ENCODE measurements at places on chromosomes 11 and 22.

DNA sequence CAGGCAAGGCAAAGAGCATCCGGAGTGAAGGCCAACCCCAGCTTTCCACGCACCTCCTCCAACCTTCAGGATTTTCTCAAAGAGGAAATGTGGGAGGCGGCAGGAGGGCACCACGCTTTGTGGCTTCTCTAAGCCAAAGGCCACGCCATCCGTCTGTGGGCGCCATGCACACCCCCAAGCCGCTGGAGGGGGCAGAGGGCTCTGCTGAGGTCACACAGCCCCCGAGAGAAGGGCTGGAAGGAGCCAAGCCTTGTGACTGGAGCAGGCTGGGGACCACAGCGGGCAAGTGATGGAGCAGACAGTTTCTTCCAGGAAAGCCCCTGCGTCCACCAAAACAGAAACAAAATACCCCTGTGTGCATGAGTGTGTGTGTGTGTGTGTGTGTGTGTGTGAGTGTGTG lies 527.4 kb downstream of the BRD1 start:
- no peak for DNase-seq

- DNase-seq: no peak
Observed at GRCh38 chr22:39917197-39917643, 16.3 kb downstream of the GRAP2 start.

DNA sequence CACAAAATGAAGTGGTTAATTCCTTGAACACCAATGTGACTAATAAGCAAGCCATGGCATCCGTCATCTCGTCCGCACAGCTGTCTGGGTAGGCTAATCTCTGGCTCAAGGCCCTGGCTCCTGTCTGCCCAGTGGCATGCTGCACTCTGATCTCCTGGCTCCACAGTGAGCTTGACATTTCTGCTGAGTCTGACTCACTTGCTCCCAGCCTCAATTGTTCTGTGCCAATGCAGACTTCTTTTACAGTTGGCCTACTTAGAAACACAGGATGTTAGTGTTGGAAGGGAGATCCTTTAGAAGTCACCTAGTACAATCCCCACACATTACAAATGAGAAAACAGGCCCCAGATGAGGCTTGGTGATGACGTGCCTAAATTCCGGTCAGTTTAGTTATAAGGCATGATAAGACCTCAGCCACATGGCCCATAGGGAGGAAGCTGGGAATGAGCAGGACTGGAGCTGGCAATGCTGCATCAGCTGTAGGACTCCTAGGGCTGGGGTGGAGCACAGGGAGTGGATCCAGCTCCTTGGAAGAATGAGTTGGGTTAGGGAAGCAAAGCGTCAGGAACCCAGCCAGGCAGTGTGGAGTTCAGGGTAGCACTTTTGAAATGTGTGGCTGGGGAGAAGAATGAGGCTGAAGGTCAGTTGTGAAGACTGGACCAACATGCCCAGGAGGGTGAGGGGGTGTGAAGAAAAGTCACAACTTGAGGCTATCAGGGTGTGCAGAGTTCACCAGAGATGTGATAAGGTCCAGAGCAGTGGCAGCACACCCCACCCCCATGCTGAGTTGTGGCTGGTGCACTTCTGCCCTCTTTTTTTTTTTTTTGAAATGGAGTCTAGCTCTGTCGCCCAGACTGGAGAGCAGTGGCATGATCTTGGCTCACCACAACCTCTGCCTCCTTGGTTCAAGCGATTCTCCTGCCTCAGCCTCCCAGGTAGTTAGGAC lies 70.2 kb upstream of the EED start:
- peak; percentile 97 for DNase-seq

DNA sequence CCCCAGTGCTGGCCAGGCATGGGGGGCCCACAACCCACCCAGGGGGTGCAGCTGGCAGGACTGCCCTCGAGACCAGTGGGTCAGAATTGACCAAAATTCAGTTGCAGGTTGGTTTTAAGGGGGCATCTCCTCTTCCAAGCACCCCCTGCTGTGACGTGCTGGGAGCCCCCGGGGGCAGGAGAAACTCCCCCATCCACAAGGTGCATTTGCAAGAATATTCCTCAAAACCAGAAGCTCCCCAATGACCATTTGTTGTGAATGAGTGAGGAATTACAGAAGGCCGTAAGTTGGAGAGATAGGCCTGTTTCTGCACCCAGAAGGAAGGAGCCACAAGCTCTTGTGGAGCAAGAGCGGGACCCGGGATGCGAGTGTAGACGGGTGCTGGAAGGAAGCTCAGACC lies 414.5 kb downstream of the BRD1 start:
- no peak for DNase-seq

DNA sequence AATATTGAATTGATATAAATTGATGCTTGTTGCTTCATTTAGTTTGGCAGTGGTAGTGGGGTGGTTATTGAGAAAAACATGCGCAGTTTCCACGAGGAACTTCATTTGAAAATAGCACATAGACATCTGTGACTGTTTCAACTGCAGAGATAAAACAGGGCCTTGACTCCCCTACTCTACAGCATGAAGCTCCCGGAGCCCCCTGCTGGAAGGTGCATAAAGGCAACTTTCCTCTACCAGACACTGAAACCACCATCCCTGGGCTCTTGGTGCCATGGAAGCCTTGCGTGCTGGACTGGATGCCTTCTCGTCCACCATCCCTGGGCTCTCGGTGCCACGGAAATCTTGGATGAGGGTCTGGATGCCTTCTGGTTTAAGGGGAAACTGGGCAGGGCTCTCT lies 195.9 kb downstream of the CSNK2A3 start:
- peak; percentile 31 for DNase-seq

DNA sequence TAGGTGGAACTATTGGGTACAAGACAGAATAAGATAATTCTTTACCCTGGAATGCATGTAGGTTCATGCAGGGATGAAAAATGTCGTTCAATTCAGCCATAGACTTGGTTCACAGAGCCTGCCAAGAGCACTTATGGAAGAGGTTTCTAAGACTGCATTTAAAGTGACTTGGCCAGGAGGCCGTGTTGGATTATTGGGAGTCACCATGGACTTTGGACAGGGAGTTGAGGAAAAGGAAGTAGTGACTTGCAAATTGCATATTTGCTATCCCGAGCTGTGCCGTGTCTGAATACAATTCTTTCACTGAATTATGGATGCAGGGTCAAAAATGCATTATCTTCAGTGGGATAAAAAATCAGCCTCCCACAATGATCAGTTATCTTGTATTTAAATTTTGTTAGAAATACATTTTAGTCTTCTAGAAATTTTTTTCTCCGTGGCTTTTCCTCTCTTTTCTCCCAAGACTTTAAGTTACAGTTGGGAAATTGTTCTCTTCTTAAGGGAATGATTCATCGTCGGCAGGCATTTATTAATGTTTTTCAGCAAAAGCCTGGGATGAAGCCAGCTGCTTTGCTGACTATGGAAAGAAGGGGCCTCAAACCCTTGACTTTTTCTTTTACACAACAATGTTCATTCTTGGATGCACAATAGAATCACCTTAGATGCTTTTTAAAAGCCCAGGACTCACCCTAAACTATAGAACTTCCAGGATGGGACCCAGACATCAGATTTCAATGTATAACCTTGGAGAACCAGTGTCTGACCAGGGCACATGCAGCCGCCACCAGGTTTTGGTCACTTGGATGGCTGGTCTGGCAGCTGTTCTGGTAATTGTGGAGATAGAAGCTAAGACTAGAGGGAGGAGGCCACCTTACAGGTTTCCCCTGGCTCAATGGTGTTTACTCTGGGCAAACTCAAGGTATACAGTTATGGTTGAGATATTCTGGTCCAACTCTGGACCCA lies 70.8 kb downstream of the FAT3 start:
- peak; percentile 88 for DNase-seq

DNA sequence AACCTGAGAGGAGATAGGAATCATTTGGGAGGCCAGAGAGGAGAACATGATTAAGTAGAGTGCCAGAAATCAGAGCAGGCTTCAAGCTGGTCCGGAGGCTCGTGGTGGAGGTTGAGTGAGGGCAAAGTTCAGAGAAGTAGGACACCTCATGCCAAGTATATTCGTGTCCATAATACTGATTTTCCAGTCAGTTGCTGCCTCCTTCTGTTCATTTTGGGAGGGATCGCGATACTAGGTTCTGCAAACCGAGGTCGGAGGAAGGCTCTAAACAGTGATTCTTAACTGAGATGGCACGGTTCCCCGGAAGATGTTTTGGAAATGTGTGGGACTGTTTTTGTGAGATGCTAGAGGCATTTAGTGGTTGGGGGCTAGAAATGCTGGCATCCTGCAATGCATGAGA lies 13.6 kb upstream of the CD3E start:
- DNase-seq: no peak

DNA sequence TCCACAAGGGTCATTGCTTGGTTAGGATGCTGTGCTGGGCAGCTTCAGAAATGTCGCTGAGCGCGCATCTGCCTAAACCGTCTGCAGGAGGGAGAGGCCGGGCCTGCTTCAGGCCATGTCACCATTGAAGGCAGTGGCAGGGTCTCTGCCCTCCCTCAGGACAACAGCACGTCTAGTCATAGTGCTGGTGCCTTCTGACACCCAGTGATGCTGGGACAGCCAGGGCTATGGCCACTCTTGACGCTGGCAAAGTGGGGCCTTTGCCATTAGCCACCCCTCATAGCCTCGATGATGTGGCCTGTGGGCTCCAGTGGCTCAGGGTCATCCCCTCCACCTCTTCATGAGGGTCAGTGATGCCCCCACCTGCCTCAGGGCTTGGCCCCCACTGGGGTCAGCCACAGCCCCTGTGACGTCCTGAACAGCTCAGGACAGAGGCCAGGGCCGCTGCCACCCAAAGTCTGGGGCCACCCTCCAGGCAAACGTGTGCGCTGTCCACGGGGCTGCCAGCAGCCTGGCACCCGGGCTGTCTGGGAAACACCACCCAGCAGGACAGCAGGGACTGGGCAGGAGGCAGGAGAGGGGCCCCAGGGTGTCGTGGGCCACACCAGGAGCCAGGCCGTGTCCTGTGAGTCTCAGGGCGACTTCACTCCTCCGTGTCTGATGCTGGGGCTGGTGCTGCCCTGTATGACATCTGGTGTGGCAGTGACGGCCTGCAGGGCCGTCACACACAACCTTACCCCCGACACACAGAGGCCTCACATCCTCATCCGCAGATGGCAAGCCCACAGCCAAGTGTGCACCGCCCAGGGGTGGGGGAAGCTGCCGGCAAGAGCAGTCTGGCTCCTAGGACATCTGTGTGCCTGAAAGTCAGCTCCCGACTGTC lies 42.5 kb downstream of the CERK start:
- no peak for DNase-seq

GRCh38 chr11:70467201-70468085 lies 69.1 kb downstream of the CTTN start:
- peak; percentile 25 for DNase-seq

DNA sequence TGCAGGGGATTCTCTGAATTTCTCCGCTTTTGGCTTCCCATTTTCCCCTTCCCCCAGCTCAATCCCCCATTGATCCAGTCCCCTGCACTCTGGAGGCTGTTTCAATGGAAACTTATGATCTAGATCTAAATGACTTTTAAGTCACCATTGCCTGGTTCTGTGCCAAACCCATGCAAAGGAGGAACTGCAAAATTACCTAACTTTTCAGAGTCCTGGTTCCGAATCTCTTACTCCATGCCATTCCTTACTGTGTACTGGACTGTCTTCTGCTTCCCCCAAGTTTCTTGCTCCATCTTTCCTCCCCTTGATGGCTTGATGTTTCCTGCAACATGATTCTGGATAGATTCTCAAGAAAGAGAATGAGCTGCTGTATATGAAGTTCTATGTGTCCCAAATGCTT lies 327.8 kb downstream of the MIAT start:
- DNase-seq: peak; percentile 37

Data from fibroblast of upper back skin (primary cell).